ENCODE measurements at places on chromosomes 4 and X.

DNA sequence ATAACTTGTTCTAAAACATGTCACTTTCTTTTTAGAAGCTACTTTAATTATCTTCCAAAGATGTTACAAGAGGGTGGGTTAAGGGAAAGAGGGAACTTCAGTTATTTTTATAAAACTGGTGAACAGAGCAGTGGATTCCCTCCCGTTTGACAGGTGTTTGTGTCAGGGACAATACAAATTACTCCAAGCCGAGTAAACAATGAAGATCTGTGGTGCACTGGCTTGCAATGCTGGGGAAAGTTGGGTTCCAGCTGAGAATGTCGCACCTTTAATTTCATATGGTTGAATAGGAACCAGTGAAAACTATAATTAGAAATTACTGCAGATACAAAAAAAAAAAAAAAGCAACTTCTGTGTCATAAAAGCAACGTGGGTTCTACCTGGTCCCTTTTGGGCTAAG is 98.6 kb upstream of the TTC29 start:
- DNase-seq = no peak

DNA sequence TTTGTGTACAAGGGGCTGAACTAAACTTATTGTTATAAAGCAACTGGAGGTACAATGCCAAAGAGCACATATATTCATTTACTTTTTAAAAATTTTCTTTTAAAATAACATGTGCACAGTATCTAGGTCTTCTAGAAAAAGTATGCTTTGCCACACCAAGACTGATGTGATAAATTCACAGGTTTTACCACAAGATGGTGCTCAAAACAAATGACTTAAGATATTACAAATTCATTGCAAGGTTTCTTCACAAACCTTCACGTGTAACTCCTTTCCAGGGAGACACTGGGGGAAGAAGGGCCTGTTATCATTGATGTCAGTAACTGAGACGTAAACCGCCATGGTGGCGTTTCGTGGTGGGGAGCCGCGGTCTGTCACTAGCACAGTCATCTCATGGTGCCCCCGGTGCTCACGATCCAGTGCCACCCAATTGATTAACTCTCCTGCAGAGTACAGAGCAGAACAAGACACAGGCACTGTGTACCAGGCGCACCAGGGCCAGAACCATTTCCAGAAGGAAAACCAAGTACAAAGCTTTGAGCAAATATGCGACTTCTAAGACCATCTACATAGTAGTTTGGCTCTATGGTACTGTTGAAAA is 162.2 kb downstream of the DCHS2 start:
- peak; percentile 42 for DNase-seq

DNA sequence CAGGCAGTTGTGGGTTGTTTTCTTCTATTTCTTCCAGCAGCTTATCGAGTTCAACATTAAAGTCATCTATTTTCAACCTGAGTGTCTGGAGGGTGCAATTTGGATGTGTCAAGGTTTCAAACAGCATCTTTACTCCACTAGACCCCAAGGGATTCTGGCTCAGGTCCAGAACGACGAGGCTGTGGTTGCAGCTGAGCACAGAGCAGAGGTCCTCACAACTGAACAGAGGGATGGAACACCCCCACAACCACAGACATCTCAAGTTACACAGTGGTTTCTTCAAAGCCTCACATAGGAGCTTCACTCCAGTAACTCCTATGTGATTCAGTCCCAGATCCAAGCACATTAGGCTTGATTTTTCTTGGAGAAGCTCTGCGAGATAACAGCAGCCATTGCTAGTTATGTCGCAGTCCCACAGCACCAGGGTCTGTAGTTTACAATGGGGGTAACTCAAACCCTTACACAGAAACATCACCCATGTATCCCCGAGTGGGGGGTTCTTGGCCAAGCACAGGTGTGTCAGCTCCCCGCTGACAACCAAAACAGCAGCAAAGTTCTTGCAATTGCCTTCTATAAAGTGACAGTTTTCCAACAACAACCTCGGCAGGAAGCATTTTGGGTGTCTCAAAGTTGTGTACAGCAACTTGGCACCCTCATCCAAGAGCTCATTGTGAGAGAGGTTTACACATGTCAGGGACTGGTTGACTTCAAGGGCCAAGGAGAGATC is 2.8 kb downstream of the NLRP2B start:
- DNase-seq = no peak

GRCh38 chrX:12791257-12792228 is at the start of gene PRPS2:
TSS of gene PRPS2 (plus strand) at chrX:12791412. CDS start at chrX:12791498, 86 bp downstream.
- DNase-seq = peak; percentile 50

GRCh38 chr4:148061795-148062194 is 329.9 kb downstream of the ARHGAP10 start:
- no peak for DNase-seq

GRCh38 chr4:2697995-2698414 is 58.1 kb downstream of the TNIP2 start:
- DNase-seq = no peak

- DNase-seq = peak; percentile 37
These were observed 4.8 kb downstream of the SLC49A3 start for GRCh38 chr4:683982-684622.

GRCh38 chr4:1717129-1718094 is 3.7 kb downstream of the TMEM129 start:
- DNase-seq = no peak

DNA sequence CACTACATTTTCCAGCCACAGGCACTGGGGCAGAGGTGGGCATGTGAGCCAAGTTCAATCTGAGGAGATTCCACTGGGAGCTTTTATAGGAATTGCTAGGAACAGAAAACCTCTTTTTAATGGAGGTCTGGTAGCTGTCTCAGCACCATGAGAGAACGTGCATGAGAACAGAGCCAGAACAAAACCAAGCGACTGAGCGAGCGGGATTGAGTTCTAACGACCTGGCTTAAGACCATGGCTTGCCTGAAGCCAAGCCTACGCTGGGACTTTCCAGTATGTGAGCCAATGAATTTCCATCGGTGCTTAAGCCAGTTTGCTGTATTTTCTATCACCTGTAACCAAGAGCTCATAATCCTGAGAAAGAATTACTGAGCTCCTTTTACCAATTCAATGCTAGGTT is 183.7 kb downstream of the NR3C2 start:
- no peak for DNase-seq

DNA sequence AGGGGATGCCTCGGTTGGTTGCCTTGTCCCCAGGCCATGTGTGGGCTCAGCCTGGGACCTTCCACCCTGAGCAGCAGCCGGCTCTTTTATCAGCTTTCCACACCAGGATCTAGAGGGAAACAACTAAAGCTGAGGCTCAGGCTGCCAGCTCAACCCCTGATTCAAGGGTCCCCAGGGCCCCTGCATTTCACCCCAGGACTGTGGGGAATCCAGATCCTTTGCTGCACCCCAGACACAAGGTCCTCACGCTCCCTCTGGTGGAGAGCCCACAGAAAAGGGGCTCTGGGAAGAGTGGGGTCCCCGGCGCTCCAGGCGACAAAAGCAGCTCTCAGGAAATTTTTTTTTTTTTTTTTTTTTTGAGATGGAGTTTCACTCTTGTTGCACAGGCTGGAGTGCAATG is 64.3 kb downstream of the ZFYVE28 start:
- peak; percentile 25 for DNase-seq

DNA sequence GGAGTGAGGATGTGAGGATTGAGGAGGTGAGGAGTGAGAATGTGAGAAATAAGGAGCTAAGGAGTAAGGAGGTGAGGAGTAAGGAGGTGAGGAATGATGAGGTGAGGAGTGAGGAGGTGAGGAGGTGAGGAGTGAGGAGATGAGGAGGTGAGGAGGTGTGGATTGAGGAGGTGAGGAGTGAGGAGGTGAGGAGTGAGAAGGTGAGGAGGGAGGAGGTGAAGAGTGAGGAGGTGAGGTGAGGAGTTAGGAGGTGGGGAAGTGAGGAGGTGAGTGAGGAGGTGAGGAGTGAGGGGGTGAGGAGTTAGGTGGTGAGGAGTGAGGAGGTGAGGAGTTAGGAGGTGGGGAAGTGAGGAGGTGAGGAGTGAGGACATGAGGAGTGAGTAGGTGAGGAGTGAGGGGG is 74.8 kb upstream of the MXD4 start:
- DNase-seq = no peak

DNA sequence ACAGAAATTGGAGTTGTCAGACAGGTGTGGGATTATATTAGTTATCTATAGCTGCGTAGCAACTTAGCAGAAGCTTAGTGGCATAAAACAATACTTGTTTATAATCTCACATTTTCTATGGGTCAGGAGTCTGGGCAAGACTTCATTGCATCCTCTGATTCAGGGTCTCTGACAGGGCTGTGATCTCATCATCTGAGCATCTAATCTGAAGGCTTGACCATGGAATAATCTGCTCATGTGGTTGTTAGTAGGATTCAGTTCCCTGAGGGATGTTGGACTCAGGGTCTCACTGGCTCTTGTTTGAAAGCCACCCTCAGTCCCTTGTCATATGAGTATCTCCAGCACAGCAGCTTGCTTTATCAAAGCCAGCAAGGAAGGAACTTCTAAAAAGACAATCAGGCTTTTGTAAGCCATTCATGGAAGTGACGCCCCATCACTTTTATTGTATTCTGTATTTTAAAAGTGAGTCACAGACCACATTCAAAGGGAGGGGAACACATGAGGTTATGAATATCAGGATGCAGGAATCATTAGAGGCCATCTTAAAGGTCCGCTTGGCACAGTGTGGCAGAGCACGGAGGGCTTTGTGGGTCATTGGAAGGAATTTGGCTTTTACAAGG is 37.2 kb upstream of the FAM9B start:
- no peak for DNase-seq

DNA sequence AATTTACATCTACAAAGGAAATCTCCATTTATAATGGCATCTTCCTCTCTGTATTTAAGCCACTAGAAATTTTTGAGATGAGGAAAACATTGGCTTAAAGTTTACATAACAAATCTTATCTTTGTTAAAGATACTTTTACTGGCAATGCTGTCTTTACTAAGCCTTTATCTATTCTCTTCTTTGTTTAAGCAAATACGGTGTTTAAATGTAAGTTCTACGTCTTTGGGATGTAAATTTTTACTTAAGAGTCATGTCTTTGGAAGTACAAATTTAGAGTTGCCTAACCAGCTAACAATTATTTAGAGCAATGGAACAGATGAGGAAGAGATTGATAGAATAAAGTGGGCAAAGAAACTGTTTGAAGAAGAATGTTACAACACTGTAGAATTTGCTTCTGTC is 1024.0 kb upstream of the PCDH10 start:
- DNase-seq = no peak

DNA sequence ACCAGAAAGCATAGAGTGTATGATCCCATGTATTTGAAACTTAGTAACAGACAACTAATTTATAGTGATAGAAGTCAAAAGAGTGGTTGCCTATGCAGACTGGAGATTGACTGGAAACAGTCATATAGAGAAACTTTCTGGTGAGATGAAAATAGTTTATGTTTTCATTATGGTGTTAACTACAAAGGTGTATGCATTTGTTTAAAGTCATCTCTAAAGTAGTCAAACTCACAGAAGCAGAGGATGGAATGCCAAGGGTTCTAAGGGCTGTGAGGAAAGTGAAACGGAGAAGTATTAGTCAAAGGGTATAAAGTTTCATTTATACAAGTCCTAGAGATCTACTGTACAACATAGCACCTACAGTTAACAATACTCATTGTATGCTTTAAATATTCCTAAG is 45.8 kb downstream of the ENOX2 start:
- DNase-seq = no peak

- DNase-seq = no peak
These were observed 92.6 kb downstream of the NXF2 start for GRCh38 chrX:102339312-102340298.

GRCh38 chr4:56048383-56048701 is 99.6 kb downstream of the CEP135 start:
- DNase-seq = no peak

DNA sequence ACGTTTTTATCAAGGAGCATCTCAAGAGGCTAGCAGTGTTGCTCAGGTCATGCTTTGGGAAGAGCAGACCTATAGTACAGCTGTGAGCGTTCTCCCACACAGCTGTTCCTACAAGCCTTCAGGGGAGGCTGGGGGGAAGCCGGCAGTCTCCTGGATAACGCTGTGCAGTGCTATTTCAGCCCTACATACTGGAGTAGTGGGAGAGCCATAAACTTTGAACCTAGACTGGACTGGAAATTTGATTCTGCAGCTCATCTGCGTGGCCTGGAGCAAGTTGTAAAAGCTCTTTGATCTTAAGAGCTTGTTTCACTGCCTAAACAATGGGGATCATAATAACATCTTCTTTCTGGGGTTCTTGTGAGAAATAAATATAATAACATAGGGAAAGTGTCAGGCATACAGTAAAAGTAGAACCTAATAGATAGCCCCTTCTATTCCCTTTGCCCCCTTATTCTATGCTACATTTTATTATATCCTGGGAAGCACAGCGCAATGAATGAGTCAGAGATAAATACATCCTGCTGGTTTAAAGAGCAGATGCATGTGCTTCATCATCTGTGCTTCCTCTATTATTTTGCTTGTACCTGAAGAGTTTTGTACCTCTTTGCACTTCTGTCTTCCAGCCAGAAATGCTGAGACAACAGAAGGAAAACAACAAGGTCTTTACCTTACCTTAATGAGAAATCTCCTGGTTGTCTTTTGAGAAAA is 14.7 kb upstream of the AMBN start:
- DNase-seq = no peak

DNA sequence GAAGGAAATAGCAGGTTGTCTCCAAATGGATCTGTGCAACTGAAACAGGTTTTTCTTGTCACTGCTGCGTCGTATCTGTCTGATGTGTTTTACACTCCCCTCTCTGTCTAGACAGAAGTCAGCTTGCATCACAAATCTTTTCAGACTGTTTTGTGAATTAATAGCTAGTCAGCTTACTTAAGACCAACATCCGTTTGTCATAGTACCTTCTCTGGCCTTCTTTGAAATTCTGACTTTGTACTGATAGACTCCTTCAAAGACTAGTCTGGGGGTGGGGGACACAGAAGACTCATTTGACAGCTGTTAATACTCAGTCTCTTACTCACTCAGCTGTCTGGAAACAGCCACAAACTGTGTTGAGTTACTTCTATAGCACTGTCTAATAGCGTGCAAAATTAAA is 197.8 kb downstream of the PALLD start:
- DNase-seq = peak; percentile 95

DNA sequence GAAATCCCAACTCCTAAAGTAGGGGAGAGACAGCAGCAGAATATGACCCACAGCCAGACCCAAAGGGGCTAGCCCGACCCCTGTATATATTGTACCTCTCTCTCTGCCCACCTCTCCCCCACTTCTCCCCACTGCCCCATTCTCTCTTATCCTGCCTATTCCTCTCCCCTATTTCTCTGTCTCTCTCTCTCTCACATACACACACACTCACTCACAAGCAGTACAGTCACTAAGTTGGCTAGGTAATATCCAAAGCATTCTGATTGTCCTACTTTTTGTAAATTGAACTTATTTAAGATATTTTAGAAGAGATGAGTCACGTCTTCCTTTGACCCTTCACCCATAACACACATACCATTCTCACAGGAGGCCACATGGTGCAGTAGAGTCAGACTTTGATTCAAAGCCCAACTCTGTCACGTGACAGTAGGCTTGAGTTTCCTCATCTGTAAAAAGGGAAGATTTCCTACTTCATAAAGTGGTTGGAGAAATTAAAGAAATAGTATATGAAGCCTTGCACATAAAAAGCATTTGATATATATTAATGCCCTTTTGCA is 29.5 kb downstream of the SRPX2 start:
- peak; percentile 61 for DNase-seq
